ENCODE measurements at places on chromosomes 7 and 10.

- DNase-seq, result no peak
Observed at GRCh38 chr7:115499956-115500355, 530.6 kb downstream of the TFEC start.

- no peak for DNase-seq
Observed at GRCh38 chr7:114334989-114335388, 79.6 kb upstream of the FOXP2 start.

DNA sequence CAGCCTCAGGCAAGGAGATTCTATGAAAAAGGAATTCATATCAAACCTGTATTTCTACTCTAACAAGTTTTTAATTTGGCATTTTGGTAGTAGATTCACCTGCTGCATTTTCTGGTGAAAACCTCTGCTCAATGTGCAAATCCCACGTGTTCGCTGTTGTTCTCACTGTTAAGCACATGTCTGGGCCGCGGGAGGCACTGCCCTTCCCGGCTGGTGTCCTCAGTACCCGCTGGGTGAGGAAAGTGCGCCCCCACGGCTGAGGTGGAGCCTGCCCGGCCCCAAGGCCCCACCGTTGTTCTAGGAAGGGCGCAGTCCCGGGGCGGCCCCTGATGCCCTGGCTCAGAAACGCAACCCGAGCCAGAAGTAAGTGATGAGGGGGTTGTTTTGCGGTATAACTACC, 193.4 kb upstream of the VWC2 start:
- DNase-seq, result no peak

- DNase-seq, result no peak
Observed at GRCh38 chr7:47576031-47576865, 5.7 kb downstream of the TNS3 start.

DNA sequence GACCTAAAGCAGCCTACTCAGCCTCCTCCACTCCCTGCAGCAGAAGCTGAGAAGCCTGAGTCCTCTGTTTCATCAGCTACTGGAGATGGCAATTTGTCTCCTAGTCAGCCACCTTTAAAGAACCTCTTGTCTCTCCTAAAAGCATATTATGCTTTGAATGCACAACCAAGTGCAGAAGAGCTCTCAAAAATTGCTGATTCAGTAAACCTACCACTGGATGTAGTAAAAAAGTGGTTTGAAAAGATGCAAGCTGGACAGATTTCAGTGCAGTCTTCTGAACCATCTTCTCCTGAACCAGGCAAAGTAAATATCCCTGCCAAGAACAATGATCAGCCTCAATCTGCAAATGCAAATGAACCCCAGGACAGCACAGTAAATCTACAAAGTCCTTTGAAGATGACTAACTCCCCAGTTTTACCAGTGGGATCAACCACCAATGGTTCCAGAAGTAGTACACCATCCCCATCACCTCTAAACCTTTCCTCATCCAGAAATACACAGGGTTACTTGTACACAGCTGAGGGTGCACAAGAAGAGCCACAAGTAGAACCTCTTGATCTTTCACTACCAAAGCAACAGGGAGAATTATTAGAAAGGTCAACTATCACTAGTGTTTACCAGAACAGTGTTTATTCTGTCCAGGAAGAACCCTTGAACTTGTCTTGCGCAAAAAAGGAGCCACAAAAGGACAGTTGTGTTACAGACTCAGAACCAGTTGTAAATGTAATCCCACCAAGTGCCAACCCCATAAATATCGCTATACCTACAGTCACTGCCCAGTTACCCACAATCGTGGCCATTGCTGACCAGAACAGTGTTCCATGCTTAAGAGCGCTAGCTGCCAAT, 202.2 kb downstream of the ZEB1 start:
- no peak for DNase-seq

DNA sequence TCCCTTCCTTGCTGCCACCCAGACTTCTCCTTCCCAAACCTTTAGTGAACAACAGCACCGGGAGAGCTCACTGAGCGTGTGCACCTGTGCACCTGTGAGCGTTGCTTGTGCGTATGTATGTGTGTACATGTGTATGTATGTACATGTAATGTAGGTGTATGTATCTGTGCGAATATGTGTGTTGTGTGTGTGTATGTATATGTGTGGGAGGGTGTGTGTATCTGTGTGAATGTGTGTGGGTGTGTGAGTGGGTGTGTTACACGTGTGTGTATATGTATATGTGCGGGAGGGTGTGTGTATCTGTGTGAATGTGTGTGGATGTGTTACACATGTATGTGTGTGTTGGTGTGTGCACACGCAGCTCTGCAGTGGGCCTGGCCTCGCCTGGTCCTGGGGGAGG, 44.5 kb upstream of the DNAJB6 start:
- DNase-seq, result no peak

GRCh38 chr10:1115607-1115955, 59.4 kb downstream of the WDR37 start:
- DNase-seq, result no peak
